ENCODE measurements at places on chromosomes 1 and 21. TPM values are rescaled to one million over a fixed set of nuclear protein-coding genes. Genes with fewer than 3 reads are reported as not detected.

WNT3A gene
- not detected for total RNA-seq

SLFNL1 gene
- not detected for total RNA-seq

S100A9 gene
- 1,435 TPM for total RNA-seq

QSOX1 gene
- 102 TPM for total RNA-seq
